Activated CD4-positive, CD25-positive, alpha-beta regulatory T cell (primary cell): ENCODE measurements at places on chromosomes 6 and 20.

- no peak for DNase-seq
Observed at GRCh38 chr6:137800762-137801161, 66.3 kb upstream of the TNFAIP3 start.

DNA sequence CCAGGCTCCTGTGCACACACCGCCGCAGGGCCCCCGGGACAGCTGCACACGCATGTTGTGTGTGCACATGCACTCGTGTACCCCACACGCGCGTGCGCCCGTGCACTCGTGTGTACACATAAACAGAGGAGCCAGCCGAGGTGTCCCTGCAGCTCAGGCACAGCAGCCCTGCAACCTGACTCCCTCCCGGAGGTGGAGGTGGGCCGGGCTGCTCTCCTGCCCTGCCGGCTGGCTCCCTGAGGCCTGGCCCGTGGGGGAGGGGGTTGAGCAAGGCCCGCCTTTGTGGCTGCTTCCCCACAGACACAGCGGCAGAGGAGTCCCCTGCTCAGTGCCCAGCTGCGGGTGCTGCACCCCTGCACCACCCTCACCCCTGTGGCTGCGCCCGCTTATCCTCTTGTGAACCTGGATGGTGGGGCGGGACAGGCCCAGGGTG lies 624 bp downstream of the RBBP8NL start:
- no peak for DNase-seq

DNA sequence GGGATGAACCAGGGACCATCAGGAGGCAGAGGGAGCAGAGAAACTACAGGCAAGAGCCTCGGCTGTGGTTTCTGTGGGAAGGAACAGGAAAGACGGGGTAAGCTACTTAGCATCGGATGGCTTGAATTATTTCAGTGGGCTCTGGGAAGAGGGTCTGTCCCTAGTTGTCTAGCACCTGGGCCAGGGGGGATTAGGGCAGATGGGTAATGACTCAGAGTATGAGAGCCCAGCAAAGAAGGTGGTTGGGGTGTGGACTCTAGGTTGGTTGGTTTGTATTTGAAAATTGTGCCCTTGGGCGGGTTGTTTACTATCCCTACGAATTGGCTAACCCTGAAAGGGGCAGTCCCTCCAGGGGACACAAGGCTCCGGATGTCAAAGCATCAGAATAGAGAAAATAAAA lies 148.5 kb upstream of the TAB2 start:
- DNase-seq = no peak

GRCh38 chr20:50746138-50746940 lies 15.0 kb downstream of the PARD6B start:
- DNase-seq = no peak

- no peak for DNase-seq
Observed at GRCh38 chr6:120055071-120055470, 705.5 kb upstream of the MAN1A1 start.

DNA sequence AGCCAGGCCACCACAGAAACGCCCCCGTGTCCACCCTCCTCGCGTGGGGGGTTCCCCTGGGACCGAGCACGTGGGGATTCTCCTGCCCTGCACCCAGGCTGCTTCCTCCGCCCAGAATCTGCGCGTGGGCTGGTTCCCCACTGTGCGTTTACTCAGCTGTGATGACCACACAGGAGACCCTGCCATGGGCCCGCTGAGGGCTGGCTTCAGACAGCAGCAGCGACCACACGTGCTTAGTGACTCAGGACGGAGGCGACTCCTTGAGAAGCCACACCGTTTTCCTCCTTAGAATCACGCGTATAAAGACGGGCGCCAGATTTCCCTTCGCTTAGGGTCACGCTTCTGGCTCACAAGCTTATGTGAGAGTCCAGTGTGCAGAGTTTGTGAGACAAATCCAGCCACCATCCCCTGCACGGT lies 63.9 kb upstream of the PDE10A start:
- DNase-seq = no peak

DNA sequence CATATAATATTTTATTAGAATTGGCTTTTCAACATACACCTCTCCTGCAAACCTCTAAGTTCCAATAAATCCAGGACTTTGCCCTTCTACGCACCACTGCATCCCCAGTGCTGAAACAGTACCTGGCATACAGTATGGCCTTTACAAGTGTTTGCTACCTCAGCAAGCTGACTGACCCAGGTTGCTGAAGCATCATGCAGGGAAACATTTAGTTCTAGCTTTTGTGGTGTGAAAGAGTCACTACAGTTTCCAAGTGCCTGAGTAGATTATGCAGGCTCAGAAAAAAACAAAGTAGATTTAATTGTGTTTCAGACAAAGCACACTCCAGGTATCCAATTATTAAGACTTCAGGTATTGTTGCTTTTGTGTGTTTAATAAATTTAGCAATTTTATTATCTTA lies 614.2 kb upstream of the NRSN1 start:
- no peak for DNase-seq

DNA sequence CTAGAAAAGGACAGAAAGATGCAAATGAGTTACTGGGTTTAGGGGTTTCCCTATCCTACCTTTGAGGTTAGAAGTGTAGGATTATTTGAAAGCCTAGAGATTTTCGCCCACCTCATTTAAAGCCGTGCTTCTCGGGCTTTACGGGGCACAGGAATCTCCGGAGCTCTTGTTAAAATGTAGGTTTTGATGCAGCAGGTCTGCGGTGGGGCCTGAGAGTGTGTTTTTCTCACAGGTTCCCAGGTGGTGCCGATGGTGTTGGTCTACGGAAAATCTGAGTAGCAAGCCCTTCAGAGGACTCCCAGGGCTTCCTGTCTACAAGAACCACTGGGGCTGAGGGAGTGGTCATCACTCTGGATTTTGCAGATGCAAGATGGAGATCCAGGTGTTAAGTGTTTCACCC lies 47.5 kb downstream of the TRAM2 start:
- DNase-seq = no peak

DNA sequence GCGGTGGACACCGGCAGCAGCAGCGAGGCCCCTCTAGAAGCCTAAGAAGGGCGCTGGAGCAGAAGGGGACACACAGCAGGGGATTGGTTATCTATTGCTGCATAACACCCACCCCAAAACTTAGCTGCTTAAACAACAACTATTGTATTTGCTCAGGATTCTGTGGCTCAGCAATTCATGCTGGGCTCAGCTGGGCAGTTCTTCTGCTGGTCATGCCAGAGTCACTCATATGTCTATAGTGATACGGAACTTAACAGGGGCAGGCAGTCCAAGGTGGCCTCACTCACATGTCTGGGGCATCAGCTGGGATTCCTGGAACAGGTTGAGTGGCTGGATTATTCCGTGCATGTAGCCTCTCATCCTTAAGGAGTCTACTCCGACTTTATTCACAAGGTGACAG lies 17.6 kb upstream of the PPP1R16B start:
- DNase-seq = no peak

- no peak for DNase-seq
Observed at GRCh38 chr20:51458751-51459439, 83.6 kb downstream of the NFATC2 start.

GRCh38 chr20:3380228-3381070 lies 27.0 kb downstream of the DNAAF9 start:
- no peak for DNase-seq

- DNase-seq = no peak
Observed at GRCh38 chr6:157225575-157225995, 97.7 kb downstream of the TMEM242 start.

DNA sequence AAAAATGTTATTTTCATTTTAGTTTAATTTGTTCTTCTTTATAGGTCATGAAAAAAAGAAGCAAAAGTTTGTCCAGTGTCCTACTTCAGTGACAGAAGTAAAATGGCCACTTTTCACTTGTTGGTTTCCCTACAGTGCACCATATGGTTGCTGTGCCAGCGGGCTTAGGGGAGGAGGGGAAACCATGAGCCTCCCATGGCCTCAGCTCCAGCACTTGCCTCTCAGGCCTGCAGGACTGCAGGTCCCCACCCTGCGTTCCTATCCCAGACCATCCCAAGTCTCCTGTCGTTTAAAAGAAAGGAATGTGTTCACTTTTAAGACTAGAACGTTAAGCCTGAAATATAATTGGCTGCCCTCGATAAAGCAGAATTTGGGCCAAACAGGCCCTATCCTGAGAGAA lies 210.0 kb upstream of the TAB2 start:
- no peak for DNase-seq

GRCh38 chr6:16648003-16648402 lies 113.3 kb downstream of the ATXN1 start:
- DNase-seq = no peak

DNA sequence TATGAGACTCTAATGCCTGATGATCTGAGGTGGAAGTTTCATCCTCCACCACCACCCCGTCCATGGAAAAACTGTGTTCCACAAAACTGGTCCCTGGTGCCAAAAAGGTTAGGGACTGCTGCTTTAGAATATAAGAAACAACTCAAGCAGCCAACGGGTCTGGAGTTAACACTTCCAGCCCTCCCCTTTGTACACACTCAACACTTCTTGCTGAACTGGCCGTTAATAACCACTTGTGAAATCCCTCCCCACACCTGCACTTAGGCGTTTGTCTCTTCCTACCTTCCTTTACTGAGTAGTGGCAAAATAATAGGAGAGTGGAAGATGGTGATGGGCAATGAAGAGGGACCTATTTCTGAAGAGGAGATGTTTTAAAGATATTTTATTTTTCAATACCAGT lies 10.5 kb downstream of the SAYSD1 start:
- DNase-seq = no peak

DNA sequence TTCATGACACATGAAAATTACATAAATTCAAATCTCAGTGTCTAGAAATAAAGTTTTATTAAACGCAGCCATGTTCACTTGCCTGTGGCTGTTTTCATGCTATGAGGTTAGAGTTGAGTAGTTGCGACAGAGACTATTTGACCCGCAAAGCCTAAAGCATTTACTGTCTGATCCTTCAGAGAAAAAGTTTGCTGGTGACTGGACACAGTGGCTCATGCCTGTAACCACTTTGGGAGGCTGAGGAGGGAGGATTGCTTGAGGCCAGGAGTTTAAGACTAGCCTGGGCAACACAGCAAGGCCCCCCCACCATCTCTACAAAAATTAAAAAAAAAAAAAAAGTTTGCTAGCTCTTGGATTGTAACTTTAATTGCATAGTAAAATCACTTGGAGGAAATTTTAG lies 9.2 kb downstream of the SMIM28 start:
- no peak for DNase-seq

GRCh38 chr6:87093199-87093598 lies 1.7 kb downstream of the CGA start:
- DNase-seq = no peak

DNA sequence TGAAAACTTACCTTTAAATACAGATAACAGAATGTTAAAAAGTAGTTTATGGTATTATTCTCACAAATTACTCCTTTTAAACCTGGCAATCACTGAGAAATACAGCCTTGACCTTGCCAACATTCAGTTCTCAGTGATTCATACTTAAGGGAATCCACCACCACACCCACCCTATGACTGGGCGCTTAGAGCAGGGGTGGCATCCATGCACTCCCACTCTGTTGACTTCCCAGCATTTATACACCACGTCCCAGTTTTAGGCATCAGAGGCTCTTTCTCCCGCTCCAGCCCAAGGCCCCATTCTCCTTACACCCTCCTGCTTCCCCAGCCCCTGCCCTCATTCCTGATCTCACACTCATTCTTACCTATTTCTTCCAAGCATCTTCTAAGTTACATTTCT lies 16.3 kb downstream of the TRAF3IP2 start:
- no peak for DNase-seq

DNA sequence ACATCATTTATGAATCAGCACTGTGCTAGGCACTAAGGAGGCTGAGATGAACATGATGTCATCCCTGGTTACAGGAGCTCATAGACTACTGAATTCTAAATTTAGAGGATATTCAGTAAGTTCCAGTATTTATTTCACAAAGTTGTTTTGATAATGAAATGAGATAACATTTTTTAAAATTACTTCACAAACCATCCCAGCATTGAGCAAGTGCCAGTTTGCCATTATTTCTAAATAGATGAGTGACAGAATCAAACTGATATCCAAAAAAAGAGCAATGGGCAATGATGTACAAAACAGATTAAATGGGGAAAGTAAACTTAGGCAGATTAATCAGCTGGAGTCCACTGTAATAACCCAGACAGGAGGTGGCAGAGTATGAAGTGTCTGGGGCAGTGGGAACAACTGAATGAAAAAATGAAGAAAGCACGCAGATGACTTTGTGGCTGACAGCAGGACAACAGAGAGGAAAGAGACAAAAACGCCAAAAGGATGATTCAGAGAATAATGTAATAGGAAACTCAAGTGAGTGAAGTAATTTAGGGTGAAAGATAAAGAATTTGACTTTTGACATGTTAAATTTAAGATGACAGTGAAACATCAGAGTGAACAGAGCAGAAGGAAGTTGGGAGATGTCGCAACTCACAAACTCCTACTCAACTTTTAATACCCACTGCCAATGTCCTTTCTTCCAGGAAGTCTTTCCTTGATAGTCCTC lies 70.2 kb downstream of the RCAN2 start:
- DNase-seq = no peak
